GM19239 (cell line): ENCODE measurements at places on chromosomes 5 and 9.
A peak's percentile ranks its signal among the peaks of the same experiment; 100 is the strongest.

GRCh38 chr9:3873818-3874217 is 348.0 kb upstream of the RFX3 start:
- DNase-seq: no peak

- DNase-seq: no peak
Observed at GRCh38 chr5:21173036-21173435, 1185.0 kb upstream of the CDH18 start.

GRCh38 chr9:84697509-84698114 is 28.1 kb downstream of the NTRK2 start:
- peak; percentile 25 for DNase-seq

GRCh38 chr5:147902609-147903115 is 3.7 kb downstream of the C5orf46 start:
- DNase-seq: no peak

DNA sequence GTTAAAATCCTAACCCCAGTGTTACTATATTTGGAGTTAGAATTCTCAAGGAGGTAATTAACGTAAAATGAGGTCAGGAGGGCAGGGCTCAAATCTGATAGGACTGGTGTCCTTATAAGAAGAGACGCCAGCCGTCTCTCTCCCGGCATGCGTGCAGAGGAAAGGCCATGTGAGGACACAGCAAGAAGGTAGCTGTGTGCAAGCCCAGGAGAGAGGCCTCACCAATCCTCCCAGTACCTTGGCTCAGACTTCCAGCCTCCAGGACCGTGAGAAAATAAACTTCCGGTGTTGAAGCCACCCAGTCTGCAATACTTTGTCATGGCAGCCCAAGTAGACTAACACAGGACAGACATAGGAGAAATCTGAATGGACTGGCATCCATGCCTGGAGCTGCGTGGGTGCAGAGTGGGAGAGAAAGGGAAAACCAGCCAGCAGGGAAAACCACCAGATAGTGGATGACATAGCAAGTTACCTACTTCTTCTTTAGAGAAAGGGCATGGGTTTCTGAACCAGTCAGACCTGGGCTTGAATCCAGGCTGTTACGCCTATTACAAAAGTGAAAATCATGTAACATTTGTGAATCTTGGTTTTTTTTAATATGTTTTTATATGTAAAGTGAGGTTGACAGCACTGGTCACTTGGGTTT is 89.2 kb downstream of the FSTL4 start:
- DNase-seq: no peak

DNA sequence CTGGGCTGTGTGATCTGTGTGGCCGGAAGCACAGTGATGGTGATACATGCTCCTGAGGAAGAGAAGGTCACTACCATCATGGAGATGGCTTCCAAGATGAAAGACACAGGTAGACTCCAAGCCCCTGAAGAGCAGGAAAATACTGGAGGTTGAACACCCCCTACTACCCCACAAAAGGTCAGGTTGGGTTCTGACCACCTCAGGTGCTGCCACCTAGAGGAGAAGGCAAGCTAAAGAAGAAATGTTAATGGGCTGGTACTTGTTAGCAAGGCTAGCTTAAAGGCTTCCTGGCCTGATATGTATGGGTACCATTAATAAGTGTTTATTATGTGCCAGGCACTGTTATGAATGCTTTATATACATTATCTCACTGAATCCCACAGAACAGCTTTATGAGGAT is 11.7 kb downstream of the NIPAL4 start:
- DNase-seq: no peak

- DNase-seq: no peak
Observed at GRCh38 chr9:118962426-118962825, 406.8 kb downstream of the BRINP1 start.

GRCh38 chr9:131423171-131423581 is 29.3 kb downstream of the PRRC2B start:
- DNase-seq: no peak

DNA sequence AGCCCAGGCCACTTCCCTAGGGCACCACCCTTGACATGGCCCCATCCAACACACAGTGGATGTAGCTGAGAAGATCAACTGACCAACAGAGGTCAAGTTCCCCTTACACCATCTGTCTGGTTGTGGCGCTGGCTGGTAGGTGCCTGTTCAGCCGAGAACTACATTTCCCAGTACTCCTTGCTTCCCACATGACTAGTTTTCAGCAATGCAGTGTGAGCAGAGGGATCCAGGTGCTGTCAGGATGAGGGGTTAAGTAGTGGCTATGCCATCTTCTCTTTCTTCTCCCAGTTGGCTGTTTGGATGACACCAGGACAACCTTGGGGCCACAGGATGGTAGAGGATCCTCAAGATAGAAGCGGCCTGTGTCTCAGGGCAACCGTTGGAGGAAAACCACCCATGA is 48.6 kb upstream of the SH3PXD2B start:
- no peak for DNase-seq
